Fibroblast of skin of abdomen (primary cell): ENCODE measurements at places on chromosomes 7 and 10.

DNA sequence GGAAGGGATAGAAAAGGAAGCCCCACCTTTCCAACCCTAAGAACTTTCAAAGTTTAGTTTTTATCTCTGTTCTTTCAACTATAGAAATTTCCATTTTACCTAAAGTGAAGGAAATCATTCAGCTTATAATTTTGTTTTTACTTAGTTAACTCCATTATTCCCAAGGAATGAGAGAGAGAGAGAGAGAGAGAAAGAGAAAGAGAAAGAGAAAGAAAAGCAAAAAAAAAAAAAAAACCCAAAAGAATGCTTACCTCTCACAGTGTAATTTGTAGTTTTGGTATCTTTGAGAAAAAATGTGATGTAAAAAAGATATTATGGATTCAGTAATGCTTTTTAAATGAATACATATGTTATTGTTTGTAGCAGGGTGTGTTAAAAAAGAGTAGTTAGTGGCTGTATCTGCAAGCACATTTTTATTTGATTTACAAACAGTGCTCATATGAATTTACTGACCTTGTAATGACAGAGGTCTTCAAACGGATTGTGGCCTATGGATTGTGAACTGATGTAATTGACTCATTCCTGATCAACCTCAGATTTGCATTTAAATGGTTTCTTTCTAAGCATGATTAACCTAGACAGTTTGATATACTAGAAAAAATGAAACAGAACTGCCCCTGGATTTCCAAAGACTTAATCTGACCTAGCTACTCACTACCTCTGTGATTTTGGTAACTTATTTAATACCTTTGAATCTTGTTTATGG lies 64.9 kb downstream of the LCOR start:
- peak; percentile 29 for DNase-seq

GRCh38 chr7:92644406-92645113 lies 54.4 kb upstream of the FAM133B start:
- peak; percentile 35 for DNase-seq

DNA sequence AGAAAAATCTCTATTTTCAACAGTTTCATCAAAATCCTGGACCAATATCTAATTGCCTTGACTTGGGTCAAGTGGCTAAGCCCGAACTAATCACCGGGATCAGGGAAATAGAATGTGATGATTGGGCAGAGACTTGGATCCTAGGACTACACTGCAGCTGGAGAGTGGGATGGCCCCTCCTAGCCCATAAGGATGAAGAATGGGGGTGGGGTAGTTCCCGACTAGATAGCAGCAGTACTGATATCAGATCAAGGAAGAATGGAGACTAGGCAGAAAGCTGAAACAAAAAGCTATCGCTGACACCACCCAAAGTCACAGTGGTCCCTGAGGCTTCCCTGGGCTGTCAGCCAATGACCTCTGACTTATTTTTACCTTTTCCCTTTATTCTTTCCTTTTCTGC lies 160.4 kb upstream of the PHYHIPL start:
- no peak for DNase-seq

DNA sequence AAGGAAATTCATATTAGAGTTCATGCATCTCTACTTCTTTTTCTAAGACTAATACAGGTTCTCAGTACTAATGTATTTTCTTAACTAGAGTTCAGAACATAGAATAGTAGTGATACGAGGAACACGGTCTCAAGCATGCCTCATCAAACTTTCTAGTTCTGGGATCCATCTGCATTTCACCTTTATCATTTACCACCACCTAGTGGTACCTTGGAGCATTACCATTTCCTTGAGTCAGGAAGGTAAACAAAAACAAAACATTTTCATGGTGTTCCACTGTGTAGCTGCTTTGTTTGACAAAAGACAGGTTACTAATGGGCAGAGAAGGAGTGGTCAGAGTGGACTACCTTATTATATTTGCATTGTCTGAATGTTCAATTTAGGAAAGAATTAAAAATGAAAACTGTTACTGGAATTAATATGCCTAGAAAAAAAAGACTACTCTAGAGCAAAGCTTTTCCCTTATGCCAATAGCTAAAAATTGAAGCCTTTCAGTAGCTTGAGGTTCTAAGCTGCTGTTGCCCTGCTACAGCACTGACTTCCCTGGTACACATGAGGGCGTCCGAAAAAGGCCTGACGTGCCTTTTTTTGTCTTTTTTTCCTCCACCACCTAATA lies 44.5 kb downstream of the STARD3NL start:
- peak; percentile 41 for DNase-seq

DNA sequence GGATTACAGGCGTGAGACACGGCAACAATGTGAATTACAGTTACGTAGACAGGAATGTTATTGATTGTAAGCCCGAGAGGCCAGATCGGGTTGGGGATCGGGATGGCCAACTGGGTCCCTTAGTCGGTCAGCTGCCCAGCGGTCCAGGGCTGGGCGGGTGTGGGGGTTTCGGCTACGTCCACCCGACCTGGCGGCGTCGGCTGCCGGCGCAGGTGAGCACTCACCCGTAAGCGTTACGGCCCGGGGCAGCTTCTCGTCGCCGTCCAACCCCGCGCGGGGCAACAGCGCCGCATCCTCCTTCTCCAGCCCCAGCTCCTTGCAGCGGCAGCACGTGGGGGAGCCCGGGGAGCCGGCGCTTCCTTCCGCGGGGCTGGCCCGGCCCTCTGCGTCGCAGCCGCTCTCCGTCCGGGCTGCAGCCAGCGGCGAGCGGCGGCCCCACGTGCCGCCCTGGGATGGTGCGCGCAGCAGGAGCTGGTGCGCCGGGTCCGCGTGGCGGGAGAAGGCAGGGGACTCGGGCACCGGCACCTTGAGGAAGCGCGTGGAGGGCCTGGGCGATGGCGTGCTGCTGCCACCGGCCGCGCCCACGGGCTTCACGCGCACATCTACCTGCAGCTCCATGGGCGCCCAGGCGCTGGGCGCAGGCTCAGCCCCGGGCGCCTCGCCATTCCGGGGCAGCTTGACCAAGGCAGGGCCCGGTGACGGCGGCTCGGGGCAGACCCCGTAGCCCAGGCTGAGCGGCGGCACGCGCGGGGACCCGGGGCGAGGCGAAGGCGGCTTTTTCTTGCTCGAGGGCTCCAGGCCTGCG lies 609 bp downstream of the KLRG2 start:
- peak; percentile 15 for DNase-seq

GRCh38 chr7:101377189-101377736 lies 14.6 kb downstream of the COL26A1 start:
- peak; percentile 28 for DNase-seq

DNA sequence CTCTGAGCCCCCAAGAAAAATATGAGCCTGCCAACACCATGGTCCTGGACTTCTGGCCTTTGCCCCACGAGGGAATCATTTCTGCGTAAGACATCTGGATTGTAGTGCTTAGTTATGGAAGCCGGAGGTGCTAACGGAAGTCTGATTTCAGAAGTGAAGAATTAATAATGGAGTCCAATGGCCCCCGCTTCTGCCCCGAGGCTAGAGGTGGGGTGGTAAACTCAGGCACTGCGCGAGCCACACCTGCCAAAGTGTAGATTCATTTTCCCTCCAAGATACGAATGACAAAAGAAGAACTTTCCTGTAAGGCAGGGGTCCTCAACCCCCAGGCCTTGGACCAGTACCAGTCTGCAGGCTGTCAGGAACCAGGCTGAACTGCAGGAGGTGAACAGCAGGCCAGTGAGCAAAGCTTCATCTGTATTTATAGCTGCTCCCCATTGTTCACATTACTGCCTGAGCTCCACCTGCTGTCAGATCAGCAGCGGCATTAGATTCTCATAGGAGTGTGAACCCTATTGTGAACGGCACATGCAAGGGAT lies 22.3 kb downstream of the CNPY1 start:
- DNase-seq = no peak

- DNase-seq = no peak
Observed at GRCh38 chr10:27618036-27618615, 114.0 kb downstream of the RAB18 start.

GRCh38 chr7:81210137-81211064 lies 291.6 kb upstream of the SEMA3C start:
- DNase-seq = peak; percentile 65

DNA sequence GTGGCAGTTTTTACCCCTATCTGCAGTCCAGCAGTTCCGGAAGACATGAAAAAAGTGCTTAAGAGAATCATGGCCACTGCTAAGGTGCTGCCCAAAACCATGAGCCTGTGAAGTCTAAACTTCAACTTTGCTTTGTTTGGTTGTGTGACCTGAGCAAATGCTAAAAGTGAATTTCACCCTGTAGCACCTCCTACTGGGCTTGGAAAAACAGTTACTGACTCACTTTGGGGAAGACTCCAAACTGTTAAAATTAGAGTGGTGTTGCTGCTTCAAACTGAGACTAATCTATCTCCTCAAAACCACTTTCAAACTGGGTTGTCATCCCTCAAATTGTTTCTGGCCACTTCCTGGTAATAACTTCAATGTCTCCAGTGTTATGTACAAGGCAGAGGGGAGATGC lies 21.3 kb downstream of the MKX start:
- no peak for DNase-seq

DNA sequence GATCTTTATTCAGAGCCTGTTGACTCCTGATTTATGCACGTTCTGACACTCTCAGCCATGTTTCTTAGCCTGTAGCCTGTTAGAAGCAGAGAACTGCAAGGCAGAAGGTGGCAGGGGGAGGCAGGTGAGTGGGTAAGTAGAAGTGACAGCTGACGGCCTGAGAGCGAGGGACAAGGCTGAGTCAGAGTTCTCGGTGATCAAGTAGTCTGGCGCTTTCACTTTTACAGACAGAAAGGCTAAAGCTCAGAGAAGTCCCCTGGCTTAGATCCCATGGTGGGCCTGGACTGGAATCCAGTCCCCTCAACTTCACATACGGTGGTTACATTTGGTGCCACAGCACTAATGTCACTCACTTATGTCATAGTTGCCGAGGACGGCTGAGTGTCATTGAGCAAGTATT lies 139.0 kb downstream of the TACC2 start:
- no peak for DNase-seq

DNA sequence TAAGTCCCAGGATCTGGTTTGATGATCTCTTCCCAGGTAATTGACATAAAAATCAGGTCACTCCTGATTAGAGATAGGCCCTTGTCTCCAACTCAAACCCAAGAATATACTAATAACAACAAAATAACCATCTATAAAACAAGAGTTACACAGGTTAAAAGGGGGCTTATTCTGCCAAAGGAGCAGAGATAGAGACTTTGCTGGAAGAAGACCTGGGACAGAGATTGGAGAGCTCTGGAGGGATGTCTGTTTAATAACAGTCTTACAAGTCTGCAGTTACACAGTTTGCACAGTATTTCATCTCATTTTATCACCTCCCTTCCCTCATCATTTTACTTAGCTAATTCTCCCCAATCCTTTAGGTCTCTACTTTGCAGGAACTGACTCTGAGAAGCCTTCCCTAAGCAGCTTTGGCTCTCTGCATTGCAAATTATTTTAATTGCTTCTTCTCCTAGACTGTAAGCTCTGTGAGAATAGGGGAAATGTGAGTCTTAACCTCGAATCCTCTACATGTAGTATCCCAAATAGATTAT lies 3.7 kb upstream of the ZNF438 start:
- DNase-seq = no peak

DNA sequence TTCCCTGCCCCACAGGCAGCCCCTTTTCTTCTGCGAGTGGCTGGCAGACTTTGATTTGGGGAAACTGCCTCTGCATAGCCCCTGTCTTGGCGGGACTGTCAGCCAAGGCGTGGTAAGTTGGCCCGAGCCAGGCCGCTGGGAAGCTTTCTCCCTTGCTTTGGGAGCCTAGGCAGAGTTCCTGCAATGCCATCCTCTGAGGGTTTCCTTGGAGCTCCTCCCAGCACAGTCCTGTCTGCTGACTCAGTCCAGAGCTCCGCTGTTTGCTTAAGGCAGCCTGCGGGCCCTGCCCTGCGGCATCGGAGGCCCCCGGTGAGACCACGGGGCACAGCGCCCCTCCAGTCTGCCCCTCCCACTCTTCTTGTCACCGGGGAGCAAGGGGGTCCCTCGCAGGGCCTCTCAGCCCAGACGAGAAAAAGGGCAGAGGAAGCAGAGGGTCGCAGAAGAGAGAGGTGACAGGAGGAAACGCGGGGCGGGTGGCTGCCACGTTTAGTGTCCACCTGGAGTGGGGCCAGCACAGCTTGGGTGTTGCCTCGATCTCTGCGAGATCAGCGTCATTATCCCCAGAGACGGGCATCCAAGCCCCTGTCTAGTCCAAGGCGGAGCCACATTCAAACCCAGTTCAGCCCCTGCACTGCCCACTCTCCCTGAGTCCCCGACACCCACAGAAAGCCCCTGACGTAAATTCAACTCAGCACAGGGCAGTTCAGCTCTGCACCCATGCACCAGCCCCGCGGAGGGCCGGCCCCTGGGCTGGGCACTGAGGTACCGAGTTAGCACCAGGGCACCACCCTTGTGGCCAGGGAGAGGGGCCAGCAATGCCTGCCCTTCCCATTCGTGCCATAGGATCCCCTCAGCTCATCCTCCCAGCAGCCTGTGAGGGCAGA lies 59.0 kb upstream of the CHST15 start:
- DNase-seq = peak; percentile 57

- DNase-seq = no peak
Observed at GRCh38 chr10:129777687-129778086, 186.4 kb downstream of the EBF3 start.

- peak; percentile 74 for DNase-seq
Observed at GRCh38 chr10:52541006-52541473, 227.0 kb downstream of the DKK1 start.

DNA sequence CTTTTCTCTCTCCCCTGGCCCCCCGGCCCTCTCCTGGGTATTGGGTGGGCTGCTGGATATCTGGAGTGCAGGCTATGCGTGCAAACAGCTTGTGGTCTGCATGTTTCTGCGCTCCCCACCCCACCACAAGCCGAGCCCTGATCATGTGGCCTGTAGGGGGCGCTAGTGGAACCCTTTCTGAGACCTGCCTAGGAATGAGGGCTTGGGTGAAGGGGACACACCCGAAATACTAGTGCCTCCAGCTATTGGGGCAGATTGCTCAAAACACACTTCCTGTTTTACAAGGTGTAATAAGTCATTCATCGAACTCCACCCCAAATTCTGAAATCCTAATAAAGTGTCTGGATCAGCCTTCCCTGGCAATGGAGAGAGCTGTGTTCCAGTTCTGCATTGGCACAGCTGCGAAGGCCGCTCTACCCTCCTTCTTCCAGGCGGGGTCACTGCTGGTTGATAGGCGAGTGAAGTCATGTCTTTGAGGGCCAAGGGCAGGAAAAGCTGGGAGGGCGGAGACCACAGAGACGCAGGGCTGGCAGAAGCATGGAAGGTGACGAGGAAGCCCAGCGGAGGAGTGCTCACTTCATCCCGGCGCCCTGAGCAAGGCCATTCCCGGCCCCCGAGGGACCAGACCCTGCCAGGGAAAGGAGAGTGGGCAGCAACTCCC lies 19.8 kb upstream of the PRRT4 start:
- no peak for DNase-seq

- DNase-seq = peak; percentile 31
Observed at GRCh38 chr10:22437620-22438588, 92.6 kb downstream of the SPAG6 start.

DNA sequence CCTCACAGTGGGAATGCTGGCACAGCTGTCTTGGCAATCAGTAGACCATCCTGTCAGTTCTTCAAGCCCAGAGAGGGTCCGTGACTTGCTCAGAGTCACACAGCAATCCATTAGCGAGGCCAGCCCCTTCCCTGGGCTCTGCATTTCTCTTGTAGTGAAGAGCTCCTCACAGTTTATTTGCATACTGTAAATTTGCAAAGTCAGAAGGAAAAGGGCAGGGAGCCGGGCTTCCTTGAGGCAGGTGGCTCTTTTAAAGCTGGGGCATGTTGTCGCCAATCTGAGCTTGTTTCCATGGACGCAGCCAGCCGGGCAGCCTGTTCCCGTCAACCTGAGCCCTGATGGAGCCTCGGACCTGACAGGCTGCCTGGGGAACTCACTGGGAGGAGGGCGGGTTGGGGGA lies 123.4 kb downstream of the CUX1 start:
- DNase-seq = no peak
